ENCODE measurements at places on chromosomes 5 and 9. TPM values are rescaled to one million over a fixed set of nuclear protein-coding genes. Genes with fewer than 3 reads are reported as not detected.
A peak's percentile ranks its signal among the peaks of the same experiment; 100 is the strongest.

DNA sequence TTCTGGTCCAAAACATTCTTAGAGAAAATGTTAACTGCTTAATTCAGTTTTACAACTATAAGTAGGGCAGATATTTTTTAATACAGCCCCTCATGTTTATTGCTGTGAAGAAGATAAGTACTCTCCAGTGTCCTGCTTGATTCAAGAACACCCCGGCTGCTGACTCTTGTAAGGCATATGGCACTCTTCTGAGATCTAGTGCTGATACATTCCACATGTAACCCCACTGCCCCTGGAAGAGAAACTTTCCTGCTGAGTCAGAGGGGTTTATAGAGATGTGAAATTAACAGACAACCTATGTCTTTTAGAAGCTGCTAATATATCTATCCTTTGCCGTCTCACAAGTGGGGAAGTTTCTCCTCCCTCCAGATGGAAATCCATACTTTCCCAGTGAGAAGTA is 1.0 kb upstream of the MINAR2 start:
- no peak overlapping the region for H3K27ac ChIP-seq
- no peaks in the 10 kb centered on the region for H3K36me3 ChIP-seq
- H3K4me3 ChIP-seq, result no peak overlapping the region
- DNase-seq, result no peak
- no peaks in the 10 kb centered on the region for H3K27me3 ChIP-seq
- H3K4me1 ChIP-seq, result no peaks in the 10 kb centered on the region

- DNase-seq, result no peak
- no peak overlapping the region for H3K4me3 ChIP-seq
- no peak overlapping the region for H3K27ac ChIP-seq
- no peaks in the 10 kb centered on the region for H3K4me1 ChIP-seq
These were observed 117.2 kb upstream of the CACNA1B start for GRCh38 chr9:137760426-137760825.

GRCh38 chr9:27181381-27181780 is 72.4 kb downstream of the TEK start:
- H3K36me3 ChIP-seq, result no peaks in the 10 kb centered on the region
- no peaks in the 10 kb centered on the region for H3K4me1 ChIP-seq
- no peak overlapping the region for H3K4me3 ChIP-seq
- no peaks in the 10 kb centered on the region for H3K27me3 ChIP-seq
- no peak overlapping the region for H3K27ac ChIP-seq
- DNase-seq, result no peak

DNA sequence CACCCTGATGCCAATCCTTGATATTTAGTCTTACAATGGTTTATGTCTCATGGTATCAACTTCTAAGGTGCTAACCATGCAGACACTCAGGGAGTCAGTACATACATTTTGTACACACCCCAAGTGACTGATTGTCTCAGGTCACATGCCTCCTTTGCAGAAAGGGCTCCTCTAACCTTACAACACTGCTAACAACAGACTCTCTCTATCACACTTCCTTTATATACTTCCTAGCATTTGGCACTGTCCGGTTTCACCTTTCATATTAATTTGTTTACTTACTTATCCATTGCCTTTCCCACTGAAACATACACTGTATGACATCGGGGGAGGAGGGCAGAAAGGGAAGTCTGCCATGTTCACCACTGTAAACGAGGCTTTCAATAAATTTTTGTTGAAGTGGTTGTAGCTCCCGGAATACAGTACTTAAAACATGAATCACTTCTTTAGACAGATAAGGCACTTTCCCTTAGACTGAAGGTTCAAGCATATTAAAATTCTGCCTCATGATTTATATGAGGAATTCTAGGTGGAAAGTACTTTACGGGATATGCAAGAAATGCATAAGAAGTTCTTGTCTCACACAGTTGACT is 20.6 kb downstream of the EMB start:
- H3K4me1 ChIP-seq, result no peaks in the 10 kb centered on the region
- DNase-seq, result no peak
- H3K27ac ChIP-seq, result no peak overlapping the region
- H3K4me3 ChIP-seq, result no peak overlapping the region
- no peaks in the 10 kb centered on the region for H3K36me3 ChIP-seq

The AFAP1L1 gene
- total RNA-seq, result 40.8 TPM

The LCN10 gene
- 26.1 TPM for total RNA-seq

The PURA gene
- 44.8 TPM for total RNA-seq

- no peaks in the 10 kb centered on the region for H3K36me3 ChIP-seq
- no peak overlapping the region for H3K4me3 ChIP-seq
- DNase-seq, result no peak
- H3K27ac ChIP-seq, result no peak overlapping the region
These were observed 409.7 kb downstream of the ADGRV1 start for GRCh38 chr5:90968319-90968718.

DNA sequence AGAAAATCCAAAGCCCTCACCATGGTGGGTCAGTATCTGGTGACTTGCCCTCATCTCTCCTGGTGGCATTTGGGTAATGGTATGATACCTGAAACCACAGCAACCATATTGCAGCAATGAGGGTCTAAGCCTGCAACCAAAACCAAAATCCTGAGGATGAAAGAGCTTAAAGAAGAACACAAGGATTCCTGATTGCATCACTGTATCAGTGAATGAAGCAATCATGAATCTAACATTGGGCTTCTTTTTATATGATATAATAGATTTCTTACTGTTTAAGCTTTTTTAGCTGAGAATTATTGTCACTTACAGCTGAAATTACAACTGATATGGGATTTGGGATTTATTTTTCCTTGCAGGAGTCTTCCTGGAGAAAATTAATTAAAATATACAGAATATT is 269.9 kb downstream of the MEF2C start:
- H3K27ac ChIP-seq, result no peak overlapping the region
- no peak for DNase-seq

DNA sequence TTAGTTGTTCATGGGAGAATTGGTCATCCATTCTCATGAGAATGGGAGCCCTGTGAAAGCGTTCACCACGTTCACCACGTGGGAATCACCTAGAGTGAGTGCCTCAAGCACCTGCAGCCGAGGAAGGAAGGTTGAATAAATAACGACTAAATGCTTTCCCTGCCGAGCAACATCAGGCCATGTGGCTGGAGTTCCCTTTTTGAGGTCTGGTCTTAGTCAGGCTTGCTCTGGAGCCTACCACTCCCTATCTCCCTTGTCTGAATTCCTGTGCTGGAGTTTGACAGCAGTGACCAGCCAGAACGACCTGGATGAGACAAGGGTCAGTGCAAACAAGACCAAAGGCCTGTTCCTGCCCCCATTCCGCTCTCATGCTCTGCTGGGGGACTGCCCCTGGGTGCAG is 28.5 kb downstream of the KCNMB1 start:
- no peaks in the 10 kb centered on the region for H3K36me3 ChIP-seq
- no peak overlapping the region for H3K4me3 ChIP-seq
- H3K27ac ChIP-seq, result peak overlapping the region; percentile 52
- DNase-seq, result no peak

GRCh38 chr9:89622933-89623861 is 18.4 kb downstream of the GADD45G start:
- no peak overlapping the region for H3K27ac ChIP-seq
- H3K27me3 ChIP-seq, result no peaks in the 10 kb centered on the region
- H3K36me3 ChIP-seq, result no peaks in the 10 kb centered on the region
- H3K4me3 ChIP-seq, result no peak overlapping the region
- H3K4me1 ChIP-seq, result peaks cover 33% of the 10 kb centered on the region

GRCh38 chr9:23850242-23850689 is 24.2 kb upstream of the ELAVL2 start:
- no peaks in the 10 kb centered on the region for H3K36me3 ChIP-seq
- peak overlapping the region; percentile 5 for H3K4me3 ChIP-seq
- H3K27ac ChIP-seq, result no peak overlapping the region
- no peak for DNase-seq
- H3K4me1 ChIP-seq, result no peaks in the 10 kb centered on the region
- no peaks in the 10 kb centered on the region for H3K27me3 ChIP-seq

- no peak overlapping the region for H3K4me3 ChIP-seq
- no peaks in the 10 kb centered on the region for H3K36me3 ChIP-seq
- H3K27me3 ChIP-seq, result no peaks in the 10 kb centered on the region
- H3K4me1 ChIP-seq, result no peaks in the 10 kb centered on the region
- H3K27ac ChIP-seq, result no peak overlapping the region
These were observed 72.9 kb upstream of the PAM start for GRCh38 chr5:102682101-102682647.

DNA sequence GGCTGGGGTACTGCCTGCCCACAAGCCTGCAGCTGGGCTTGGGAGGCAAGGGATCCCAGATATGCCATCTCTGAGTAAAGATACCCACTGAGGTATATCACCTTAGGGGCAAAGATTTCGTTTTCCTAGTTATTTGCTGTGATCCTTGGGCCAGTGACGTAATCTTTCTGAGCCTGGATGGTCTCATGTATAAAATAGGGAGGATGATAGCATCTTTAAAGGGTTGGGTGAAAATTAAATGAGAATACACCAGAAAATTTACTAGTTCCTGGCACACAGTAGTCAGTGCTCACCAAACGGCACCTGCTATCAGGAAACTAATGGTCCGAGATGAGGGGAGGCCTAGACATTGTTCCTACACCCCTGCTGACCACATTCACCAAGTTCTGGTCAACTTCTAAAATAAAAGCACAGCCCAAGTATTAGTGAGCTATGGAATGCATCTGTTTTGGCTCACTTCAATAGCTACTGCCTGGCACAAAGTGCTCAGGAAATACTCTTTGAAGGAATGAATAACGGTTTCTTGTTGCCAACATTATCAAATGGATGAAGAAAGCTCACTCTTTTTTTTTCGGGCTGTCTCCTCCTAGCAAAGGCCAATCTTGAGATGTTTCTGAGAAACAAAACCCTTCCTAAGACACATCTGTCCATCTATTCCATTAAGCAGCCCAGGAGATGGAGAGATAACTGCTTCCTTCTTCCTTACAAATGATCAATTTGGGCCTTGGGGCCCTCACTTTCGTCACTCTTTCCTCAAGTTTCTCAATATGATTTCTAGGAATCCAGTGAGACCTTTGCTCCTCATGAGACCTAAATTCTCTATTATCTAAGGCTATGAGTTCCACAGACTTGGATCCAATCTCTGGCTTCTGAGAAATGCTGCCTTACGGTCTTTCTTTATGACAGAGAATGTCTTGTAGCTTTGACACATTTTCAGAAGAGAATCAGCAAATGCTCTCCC is 98.2 kb downstream of the DPYSL3 start:
- no peaks in the 10 kb centered on the region for H3K27me3 ChIP-seq
- DNase-seq, result no peak
- no peak overlapping the region for H3K4me3 ChIP-seq

GRCh38 chr9:6441269-6441668 is 28.3 kb downstream of the UHRF2 start:
- no peak overlapping the region for H3K4me3 ChIP-seq
- H3K27ac ChIP-seq, result no peak overlapping the region
- DNase-seq, result no peak

- peaks cover 5% of the 10 kb centered on the region for H3K36me3 ChIP-seq
- H3K27ac ChIP-seq, result no peak overlapping the region
- DNase-seq, result no peak
- H3K4me1 ChIP-seq, result no peaks in the 10 kb centered on the region
- H3K27me3 ChIP-seq, result no peaks in the 10 kb centered on the region
These were observed 24.4 kb downstream of the APBA1 start for GRCh38 chr9:69647804-69648203.

- H3K4me3 ChIP-seq, result no peak overlapping the region
- no peaks in the 10 kb centered on the region for H3K4me1 ChIP-seq
- H3K36me3 ChIP-seq, result peaks cover 86% of the 10 kb centered on the region
- no peak for DNase-seq
- H3K27ac ChIP-seq, result no peak overlapping the region
- H3K27me3 ChIP-seq, result no peaks in the 10 kb centered on the region
These were observed 18.0 kb downstream of the POLR1E start for GRCh38 chr9:37503736-37504135.

DNA sequence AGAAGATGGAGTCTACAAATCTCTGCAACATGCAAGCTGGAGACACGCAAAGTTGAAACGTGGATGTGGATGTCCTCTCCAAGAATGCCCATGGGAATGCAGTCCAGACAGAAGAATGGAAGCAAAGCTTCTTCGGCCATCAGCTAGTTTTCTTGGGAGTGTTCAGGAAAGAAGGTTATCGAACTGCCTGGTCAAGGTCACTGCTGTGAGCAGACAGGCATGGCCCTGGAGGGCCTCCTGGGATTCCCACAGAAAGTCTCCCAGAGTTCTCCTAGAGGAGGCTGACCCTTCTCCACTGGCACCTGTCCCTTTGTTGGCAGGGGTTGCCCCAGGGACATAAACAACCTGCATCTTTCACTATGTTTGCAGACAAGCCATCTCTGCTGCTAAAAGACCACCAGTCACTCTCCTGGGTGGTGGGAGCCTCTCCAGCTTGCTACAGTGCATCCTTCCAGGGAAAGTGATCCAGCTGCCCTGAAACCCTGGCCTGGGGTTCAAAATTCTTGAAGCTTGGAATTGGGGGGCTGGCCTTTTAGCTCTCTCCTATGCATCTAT is 265.8 kb downstream of the SYK start:
- H3K36me3 ChIP-seq, result no peaks in the 10 kb centered on the region
- H3K4me3 ChIP-seq, result no peak overlapping the region
- H3K27ac ChIP-seq, result no peak overlapping the region
- peaks cover 7% of the 10 kb centered on the region for H3K4me1 ChIP-seq
- no peak for DNase-seq

The TRPM6 gene
- 2.9 TPM for total RNA-seq

DNA sequence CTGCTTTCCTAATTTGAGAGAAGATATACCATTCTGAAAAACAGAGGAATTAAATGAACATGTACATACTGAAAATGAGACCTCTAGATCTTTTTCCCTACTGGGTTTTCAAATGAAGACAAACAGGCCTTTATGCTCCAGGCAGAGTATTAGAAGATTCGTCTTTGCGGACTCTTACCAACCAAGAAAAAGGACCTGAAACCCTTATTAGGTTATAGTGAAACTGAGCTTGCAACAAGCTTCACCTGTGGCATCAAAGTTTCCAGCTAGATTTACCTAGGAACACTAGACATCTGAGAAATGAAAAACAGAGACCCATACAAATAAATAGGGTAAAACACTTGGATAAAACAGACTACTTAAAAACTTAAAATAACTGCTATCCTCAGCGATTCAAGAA is 46.3 kb downstream of the SMIM15 start:
- no peak overlapping the region for H3K27ac ChIP-seq
- no peak for DNase-seq
- no peaks in the 10 kb centered on the region for H3K4me1 ChIP-seq
- no peak overlapping the region for H3K4me3 ChIP-seq
- H3K27me3 ChIP-seq, result no peaks in the 10 kb centered on the region
- no peaks in the 10 kb centered on the region for H3K36me3 ChIP-seq

The GAS1 gene
- total RNA-seq, result 216 TPM

DNA sequence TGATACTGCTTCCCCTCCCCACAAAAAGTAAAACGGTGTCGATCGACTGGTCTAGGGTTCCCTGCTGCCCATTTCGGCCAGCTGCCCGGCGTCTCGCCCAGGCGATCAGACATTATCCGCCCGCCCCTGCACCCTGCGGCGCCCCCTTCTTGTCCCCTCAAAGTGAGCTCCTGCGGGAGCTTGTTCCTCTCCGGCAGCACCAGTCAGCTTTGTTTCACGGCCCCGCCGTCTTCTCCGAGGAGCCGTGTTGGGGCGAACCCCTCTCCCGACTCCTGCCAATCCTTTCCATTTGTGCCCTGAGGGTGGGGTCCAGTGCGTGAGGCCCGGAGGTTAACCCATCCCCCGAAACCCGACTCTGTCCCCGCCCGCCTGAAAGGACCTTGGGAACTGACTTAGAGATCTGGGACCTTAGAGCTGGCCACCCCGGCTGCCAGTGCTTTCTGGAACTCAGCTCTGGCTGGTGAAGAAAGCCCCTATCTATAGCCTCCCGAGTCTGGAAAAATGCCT is 518 bp downstream of the UBE2B start:
- DNase-seq, result peak; percentile 23
- peak overlapping the region; percentile 97 for H3K27ac ChIP-seq
- peak overlapping the region; percentile 97 for H3K4me3 ChIP-seq
- peaks cover 25% of the 10 kb centered on the region for H3K4me1 ChIP-seq

The FYB1 gene
- total RNA-seq, result 25.1 TPM
